Hepatocyte (in vitro differentiated cells): ENCODE measurements at places on chromosomes 12 and 14. TPM values are rescaled to one million over a fixed set of nuclear protein-coding genes. Genes with fewer than 3 reads are reported as not detected.

GRCh38 chr12:1845886-1846285 lies 25.5 kb downstream of the LRTM2 start:
- DNase-seq = no peak

- DNase-seq = no peak
Observed at GRCh38 chr12:40911676-40912075, 219.4 kb downstream of the CNTN1 start.

DNA sequence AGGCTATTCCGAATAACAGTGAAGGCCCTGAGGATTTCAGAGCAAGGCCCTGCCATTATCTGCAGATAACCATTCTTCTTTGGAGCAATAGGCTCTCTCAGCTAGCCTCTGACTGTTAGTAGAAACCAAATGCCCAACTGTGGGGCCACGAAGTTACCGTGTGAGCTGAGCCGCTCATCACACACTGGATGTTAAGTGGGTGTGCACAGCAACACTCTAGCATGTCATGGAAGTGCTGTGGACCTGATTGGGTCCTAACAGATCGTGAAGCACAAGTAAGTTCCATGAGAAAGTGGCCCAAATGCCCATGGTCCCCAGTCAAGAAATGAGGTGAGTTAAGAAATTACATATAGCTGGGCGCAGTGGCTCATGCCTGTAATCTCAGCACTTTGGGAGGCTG lies 190.4 kb downstream of the ALG10 start:
- no peak for DNase-seq

DNA sequence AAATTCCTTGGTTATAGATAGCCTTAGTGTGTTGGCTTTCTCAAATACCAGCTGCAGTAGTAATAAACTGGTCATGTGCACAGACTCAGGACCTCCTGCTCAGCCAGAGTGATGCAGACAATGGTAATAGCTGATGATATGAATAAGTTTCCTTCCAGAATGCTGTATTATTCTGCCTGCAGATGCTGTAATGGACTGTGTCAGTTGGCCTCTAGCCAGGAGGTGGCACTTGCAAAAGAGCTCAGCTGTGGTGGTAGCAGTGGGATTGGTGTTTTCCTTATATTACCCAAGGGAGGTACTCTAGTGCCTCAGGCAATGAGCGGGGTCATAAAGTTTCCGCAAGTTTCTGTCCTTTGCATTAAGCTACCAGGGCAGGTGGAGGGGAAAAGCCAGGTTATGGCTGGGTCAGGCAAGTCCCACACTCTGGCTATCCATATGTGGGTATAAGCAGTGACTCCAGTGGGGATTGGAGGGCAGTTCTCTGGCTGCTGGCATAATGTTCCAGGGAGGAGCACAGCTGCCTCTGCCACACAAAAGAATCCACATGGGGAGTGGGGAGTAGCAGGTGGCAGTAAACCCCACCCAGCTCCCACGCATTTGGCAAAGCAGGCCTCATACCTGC lies 14.0 kb upstream of the MUCL1 start:
- no peak for DNase-seq

The KLRD1 gene
- 0.69 and 0.70 TPM in 2 replicates for polyA plus RNA-seq

GRCh38 chr14:88853129-88853528 lies 28.7 kb downstream of the TTC8 start:
- DNase-seq = no peak

DNA sequence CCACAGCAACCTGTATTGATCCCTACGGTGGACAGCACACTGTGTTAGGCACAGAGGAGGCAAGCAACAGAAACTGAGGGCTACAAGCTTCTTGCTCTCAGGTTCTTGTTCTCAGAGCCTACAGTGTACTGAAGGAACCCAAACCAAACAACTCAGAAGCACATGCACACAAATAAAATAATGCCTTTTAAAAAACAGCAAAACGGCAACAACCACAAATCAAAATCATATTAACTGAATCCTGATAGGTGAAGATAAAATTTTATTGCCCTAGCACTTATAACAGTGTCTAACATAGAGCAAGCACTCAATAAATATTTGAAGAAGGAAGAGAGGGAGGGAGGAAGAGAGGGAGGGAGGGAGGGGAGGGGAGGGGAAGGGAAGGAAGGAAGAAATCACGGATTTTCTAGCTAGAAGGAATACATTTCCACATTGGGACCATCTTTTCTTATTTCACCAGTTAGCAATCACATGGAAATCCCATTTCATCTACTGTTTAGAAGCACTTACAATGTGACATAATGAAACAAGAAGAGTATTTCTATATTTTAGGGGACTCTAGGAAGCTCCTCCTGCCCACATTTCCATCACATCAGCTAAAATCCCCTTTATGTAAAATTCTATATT lies 27.2 kb downstream of the DMAC2L start:
- no peak for DNase-seq

DNA sequence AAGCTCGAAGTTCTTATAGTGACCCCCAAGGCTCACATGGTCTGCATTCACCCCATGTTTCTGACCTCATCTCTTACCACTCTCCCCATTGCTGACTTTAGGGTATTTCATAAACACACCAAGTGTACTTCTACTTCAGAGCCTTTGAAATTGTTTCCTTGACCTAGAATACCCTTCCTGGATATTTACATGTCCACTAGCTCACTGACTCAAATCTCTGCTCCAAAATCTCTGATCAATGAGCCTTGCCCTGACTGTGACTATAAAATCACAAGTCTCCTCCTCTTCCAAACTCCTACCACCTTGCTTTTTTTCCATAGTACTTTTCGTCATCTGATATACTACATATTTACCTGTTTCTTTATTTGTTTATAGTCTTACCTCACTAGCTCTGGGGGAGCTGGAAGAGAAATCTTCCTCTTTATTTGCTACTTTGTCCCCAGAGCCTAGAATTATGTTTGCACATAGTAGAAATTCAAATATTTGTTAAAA lies 105.1 kb downstream of the RMST start:
- peak; percentile 13 for DNase-seq

DNA sequence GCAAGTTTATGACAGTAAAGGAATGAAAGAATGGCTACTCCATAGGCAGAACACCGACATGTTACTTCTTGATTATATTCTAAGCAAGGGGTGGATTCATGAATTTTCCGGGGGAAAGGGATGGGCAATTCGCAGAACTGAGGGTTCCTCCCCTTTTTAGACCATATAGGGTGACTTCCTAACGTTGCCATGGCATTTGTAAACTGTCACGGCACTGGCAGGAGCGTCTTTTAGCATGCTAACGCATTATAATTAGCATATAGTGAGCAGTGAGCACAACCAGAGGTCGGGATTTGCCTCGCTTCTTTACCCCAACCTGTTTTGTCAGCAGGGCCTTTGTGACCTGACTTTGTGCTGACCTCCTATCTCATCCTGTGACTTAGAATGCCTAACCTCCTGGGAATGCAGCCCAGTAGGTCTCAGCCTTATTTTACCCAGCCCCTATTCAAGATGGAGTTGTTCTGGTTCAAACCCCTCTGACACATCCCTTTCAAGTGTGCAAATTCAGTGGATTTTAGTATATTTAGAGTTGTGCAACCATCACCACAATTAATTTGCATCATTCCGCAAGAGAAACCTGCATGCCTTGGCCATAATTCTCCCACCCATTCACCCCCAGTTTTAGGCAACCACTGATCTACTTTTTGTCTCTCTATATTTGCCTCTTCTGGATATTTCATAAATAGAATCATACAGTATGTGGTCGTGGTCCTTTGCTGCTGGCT lies 27.4 kb downstream of the PALS1 start:
- DNase-seq = peak; percentile 6

The PLA2G1B gene
- 14.7 and 18.8 TPM in 2 replicates for polyA plus RNA-seq

GRCh38 chr14:84468153-84468552 lies 1061.8 kb upstream of the FLRT2 start:
- no peak for DNase-seq

DNA sequence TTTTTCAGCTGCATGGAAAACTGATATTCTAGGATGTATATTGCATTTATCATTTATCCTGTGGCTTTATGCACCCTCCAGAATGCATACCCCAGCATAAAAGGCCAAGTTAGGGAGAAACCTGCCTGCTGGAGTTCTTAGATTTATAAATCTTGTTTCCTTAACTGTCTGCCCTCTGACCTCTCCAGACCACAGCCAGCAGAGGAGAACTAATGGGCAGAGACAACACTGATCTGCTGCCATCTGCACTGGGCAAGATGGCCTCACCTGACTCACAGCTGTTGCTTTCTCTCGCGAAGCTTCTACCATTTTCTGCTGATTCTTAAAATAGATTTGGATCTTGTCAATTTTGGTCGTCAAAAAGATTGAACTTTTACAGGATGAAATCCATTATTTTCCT lies 65.8 kb downstream of the PPP2R5C start:
- DNase-seq = no peak

GRCh38 chr12:92860521-92860920 lies 68.6 kb downstream of the EEA1 start:
- no peak for DNase-seq

- no peak for DNase-seq
Observed at GRCh38 chr14:95424529-95424928, 91.9 kb downstream of the SYNE3 start.

DNA sequence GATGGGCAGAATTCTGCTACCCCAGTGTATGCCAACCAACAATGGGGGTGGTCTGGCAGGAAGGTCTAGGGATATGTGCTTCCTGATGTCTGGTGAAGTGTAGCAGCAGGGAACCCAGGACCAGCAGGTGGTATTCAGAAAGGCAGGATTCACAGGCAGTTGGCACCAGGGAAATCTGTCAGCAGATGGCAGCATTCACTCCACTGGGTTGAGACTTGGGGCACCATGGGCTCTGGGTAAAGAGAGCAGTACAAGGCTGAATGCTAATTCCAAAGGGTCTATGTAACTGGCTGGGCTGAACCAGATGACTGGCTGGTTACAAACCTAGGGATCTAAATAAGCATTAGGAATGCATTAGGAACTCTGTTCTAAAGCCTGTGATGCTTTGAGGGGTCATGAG lies 466.9 kb upstream of the STXBP6 start:
- no peak for DNase-seq

The ARID2 gene
- 11.9 and 13.2 TPM in 2 replicates for polyA plus RNA-seq

GRCh38 chr14:73500360-73500759 lies 9.6 kb downstream of the RIOX1 start:
- DNase-seq = no peak

The TAS2R46 gene
- not detected in 2 replicates for polyA plus RNA-seq

The GDF3 gene
- polyA plus RNA-seq = 0.19 TPM in 1 of 2 replicates, not detected in the other

The KRT83 gene
- polyA plus RNA-seq = not detected in 2 replicates
